Endothelial cell of umbilical vein (primary cell): ENCODE measurements at places on chromosomes 2 and 18. TPM values are rescaled to one million over a fixed set of nuclear protein-coding genes. Genes with fewer than 3 reads are reported as not detected.
A peak's percentile ranks its signal among the peaks of the same experiment; 100 is the strongest.

The DNAJC5G gene
- total RNA-seq, result 0.16 and 0.77 TPM in 2 replicates

DNA sequence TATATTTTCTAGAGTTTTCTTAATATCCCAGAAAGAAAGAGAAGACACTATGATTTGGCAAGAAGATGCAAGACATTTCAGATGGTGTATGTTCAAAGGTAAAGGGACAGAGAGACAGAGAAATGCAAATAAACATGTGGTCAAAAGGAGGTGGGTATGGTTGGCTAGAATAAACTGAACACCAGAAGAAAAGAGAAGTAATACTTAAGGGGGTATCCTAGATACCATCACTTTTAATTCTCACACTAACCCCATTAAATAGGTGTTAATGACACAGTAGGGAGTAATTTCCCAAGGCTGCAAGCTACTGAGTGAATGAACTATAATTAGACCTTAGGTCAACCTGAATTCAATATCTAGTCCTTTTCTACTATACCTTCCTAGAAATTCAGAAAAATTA lies 111.2 kb upstream of the CD226 start:
- DNase-seq, result no peak

GRCh38 chr18:6842081-6842480 lies 112.6 kb downstream of the ARHGAP28 start:
- DNase-seq, result no peak

GRCh38 chr2:241091201-241091600 lies 10.9 kb downstream of the MTERF4 start:
- no peak for DNase-seq

GRCh38 chr2:156279446-156280150 lies 52.9 kb downstream of the NR4A2 start:
- no peak for DNase-seq

- DNase-seq, result peak; percentile 67
Observed at GRCh38 chr2:187581125-187581896, 27.1 kb upstream of the TFPI start.

DNA sequence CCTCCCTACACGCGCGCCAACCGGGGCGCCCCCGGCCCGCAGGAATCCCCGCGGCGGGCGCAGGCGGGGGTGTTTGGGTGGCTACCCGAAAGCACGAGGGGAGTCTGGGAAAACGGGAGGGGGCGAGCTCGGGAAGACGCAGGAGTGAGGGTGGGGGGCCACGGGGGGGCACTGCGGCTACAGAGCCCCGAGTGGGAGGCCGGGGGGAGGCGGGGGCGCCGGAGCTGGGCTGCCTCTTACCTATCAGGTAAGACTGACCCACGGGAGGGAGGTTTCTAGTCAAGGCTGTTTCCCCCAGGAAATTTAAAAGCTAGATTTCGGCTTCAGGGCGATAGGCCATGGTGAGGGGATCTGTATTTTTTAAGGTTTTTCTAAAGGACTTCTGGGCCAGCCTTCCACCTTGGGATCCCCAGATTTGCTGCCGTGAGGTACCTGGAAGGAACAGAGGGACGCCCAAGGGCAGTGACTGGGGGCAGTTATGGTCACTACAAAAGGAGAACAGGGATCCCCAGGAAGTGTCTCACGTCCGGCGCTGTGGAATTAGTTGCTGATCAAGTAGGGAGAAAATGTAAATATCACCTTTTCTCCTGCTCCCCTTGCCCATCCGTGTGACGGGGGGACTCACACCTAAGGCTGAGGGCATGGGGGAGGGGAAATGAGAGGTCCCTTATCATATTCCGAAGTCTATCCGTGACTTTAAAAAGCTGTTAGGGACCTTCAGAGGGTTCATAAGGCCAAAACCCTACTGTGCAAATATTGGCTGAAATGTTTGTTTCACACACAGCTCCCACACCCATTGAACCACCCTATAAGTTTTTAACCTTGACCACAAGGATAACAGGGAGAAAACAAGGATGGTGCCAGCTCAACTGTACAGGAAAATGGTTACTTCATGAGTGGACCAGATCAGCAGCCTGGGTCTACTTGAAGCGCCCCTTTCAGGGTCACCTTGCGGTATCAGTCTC lies 638 bp upstream of the IRS1 start:
- no peak for DNase-seq

DNA sequence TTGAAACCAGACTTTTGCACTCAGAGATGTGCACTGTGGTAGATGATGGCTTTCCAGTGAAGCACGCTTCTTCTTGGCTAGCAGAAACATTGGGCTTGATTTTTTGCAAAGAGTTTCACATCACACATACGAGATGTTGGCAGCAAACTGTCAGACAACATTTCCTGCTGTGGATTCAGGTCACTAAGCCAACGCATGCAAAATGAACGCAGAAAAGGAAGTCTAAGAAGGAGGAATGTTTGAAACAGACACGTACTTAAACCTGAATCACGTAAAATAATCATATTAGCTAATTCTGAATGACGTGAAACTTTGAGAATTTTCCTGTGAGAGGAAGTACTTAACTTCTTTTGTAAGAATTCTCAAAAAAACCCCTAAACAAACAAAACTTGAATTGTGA lies 88.1 kb downstream of the EPB41L3 start:
- peak; percentile 92 for DNase-seq

DNA sequence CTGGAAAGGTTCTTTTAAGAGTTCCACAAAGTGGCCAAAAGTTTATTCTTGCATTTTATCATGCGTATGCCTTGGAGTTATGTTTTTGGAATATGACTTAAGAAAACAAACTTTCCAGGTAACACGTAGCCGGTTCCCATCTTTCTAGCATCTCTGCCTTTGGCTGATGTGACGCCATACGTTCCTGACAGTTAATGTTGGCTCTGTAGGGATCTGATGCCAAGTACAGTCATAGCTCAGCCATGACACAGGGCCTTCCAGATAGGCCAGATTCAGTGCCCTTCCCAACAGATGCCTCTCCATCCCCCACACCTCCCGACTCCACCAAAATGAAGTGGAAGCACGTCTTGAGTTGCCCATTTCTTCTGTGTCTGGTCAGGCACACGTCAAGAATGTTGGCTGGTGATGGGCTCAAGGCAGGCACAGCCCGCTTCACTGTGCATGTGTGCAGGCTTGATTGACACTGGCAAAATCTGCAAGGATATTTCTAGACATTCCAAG lies 51.0 kb upstream of the THOC1 start:
- no peak for DNase-seq

The RGPD3 gene
- not detected in 2 replicates for total RNA-seq
